Suprapubic skin (tissue), 4 donors: ENCODE measurements at places on chromosomes 4 and X.
A peak's percentile ranks its signal among the peaks of the same experiment; 100 is the strongest.

DNA sequence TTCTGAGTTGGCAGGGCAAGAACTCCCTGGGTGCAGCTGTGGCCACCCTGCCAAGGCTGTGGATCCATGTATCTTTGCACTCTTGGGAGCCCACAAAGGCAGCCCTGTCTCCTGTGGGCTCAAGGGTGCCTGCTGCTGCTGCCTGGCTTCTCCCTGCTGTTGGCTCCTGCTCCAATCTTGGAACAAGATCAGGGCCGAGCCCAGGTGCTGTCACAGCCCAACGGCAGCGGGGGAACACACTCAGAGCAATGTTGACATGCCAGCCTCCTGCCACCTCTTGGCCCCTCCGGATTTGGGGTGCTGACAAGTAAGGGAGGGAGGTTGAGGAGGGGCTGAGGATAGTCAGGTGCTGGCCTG, 57.9 kb downstream of the COX18 start:
- no peak for DNase-seq
- no peak overlapping the region for H3K4me3 ChIP-seq
- H3K36me3 ChIP-seq, result no peaks in the 10 kb centered on the region
- H3K27ac ChIP-seq, result no peak overlapping the region
- no peaks in the 10 kb centered on the region for H3K4me1 ChIP-seq
- no peaks in the 10 kb centered on the region for H3K27me3 ChIP-seq

DNA sequence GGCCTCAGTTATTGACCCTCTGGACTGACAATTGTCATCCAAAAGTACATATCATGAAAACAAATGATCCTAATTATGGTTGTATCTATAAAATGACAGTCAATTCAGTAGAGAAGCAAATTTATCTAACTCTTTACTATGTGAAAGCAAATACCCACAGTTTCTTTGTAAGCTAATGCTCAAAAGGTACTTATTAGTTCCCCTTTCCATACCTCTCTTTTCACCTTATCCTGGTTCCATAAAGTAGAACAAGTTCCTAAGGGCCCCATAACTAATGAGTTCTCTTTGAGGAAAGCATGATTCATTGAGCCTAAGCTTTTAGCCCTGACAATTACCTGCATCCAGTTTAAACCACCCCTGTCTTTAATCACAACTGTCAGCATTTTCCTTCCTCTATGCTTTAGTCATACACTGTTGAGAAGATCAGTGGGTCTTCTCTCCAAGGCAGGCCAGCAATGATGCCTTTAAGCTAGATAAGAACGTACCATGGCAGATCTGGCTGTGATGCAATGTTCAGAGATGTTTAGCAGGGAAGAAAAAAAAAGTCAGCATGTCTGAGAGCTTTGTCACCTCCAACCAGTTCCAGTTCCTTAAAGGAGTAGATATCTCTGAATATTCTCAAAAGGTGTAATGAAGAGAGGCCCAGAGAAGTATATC, 179.7 kb upstream of the RASGEF1B start:
- no peak for DNase-seq
- H3K36me3 ChIP-seq, result no peaks in the 10 kb centered on the region
- peak overlapping the region; percentile 29 for H3K27ac ChIP-seq
- H3K27me3 ChIP-seq, result no peaks in the 10 kb centered on the region
- H3K4me1 ChIP-seq, result peaks cover 14% of the 10 kb centered on the region

DNA sequence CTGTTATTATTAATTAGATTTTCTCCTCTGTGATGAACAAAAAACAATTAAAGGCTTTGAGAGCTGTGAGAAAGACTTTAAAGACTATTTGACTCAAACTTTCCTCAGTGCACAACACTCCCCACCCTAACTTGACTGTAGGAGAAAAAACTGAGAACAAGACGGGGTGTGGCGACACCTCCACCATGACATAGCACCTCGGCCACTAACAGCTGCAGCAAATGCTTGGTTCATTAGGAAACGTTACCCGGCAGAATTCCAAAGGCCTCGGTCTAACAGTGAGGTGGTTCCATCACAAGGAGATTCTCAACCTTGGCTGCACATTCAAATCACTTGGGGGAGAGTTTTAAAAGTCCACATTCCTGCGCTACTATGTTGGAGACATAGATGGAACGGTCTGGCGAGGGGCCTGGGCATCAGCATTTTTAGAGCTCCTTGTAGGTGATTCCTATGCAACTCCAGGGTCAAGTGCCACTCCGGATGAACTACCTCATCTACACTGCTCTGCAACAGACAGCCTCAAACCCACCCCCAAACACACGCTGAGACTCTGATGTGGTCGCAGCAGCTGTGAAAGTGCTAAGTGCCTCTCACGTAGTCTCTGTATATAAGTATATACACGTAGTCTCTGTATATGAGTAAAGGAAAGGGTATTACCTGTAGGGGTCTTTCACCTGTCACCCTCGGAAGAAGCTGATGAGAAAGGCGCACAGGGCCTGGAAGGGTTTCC, 1.0 kb downstream of the FGFBP2 start:
- peaks cover 9% of the 10 kb centered on the region for H3K4me1 ChIP-seq
- no peak for DNase-seq
- no peak overlapping the region for H3K27ac ChIP-seq
- no peaks in the 10 kb centered on the region for H3K27me3 ChIP-seq
- no peak overlapping the region for H3K4me3 ChIP-seq

DNA sequence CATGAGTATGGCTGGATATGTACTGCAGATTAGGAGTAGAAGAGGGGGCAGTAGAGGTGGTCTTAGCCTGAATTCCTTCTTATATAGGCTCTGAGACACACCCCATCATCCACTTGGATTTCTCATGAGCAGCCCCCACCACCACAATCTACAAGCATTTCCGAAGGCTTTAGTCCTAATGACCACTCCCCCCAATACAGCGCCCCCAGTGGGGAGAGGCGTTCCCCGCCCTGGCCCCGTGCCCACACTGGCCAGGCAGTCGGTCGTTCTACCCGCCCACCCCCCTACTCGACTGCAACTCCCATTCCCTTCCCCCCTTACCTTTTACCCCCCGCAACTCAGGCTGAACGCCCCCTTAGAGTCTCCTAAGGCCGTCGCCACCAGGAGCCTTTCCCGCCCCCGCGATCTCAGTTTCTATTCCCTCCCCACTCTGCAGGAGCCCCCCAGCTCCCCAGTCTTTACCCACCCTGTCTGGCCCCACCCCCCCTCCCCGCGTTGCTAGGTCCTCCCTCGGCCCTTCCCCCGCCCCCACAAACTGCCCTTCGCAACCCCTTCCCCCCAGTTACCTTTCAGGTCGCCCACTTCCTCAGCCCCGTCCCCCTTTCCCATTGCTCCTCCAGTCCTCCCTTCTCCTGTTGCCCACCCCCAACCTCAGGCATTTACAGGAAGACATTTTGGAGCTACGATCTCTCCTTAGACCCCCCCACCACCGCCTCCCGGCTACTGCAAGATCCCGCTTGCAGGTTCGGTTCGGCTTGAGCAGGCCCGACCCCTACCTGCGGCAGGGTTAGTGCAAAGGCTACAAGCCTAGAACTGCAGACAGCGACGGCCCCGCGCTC, 468 bp downstream of the ZMYM3 start:
- peak overlapping the region; percentile 63 for H3K4me3 ChIP-seq
- peak overlapping the region; percentile 84 for H3K27ac ChIP-seq
- peaks cover 16% of the 10 kb centered on the region for H3K36me3 ChIP-seq
- no peak for DNase-seq

DNA sequence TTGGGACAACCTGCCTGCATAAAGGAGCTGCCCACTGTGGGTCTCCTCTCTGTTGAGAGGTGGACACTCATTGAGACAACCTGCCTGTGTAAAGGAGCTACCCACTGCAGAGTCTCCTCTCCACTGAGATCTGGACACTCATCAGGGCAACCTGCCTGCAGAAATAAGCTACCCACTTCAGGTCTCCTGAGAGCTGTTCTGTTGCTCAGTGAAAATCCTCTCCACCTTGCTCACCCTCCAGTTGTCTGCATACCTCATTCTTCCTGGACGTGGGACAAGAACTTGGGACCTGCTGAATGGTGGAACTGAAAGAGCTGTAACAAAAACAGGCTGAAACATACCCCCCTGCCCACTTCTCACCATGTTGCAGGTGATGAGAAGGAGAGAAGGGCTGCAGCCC, 59.9 kb upstream of the CDKN2AIP start:
- peak; percentile 1 for DNase-seq
- no peaks in the 10 kb centered on the region for H3K36me3 ChIP-seq
